ENCODE measurements at places on chromosomes 7 and 10.

DNA sequence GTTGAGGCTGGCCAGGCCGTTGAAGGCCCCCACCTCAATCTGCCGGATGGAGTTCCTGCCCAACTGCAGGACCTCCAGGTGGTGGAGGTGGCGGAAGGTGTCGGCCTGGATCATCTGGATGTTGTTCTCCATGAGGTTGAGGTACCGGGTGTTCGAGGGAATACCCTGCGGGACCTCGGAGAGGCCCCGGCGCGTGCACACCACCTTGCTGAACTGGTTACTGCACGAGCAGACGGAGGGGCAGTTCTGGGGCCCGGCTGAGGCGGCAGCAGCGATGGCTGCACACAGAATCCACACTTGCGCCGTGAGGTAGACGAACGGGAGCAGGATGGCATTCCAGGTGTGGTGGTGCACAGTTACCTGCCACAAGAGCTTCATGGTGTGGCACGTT, 979 bp downstream of the LRRC4 start:
- no peak for ATAC-seq

- ATAC-seq: no peak
Measured at GRCh38 chr10:53904506-53905241, 896.4 kb downstream of the PCDH15 start.

GRCh38 chr10:22610610-22611009, 103.8 kb downstream of the PIP4K2A start:
- ATAC-seq: no peak

DNA sequence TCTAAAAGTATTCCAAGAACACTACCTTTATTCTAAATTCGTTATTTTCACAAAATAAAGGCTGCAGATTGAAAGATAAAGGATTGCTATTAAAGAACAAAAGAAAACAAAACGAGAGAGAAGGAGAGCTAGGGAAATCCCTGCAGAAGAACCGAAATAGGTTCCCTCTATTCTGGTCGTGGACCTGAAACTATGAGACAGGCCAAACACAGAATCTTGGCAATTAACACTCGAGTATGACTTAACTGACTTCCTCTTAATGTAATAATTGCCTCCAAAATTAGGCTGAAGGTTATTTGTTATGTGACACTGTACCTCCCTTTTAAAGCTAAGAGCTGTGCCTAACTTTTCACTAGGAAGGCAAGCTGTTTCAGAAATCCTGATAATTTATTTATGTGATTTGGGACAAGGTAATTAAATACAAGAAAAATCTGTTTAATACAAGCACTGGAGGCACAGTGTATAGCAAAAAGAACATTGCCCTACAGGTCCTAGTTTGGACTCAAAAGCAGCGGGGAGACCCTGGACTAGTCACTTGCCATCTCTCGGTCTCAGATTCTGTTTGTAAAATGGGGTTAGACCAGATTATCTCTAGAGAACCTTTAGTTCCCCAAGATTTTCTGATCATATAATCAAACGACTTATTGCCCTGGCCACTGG, 11.6 kb downstream of the NAMPT start:
- ATAC-seq: no peak

- ATAC-seq: no peak
Measured at GRCh38 chr7:36165059-36165458, 12.0 kb downstream of the EEPD1 start.

DNA sequence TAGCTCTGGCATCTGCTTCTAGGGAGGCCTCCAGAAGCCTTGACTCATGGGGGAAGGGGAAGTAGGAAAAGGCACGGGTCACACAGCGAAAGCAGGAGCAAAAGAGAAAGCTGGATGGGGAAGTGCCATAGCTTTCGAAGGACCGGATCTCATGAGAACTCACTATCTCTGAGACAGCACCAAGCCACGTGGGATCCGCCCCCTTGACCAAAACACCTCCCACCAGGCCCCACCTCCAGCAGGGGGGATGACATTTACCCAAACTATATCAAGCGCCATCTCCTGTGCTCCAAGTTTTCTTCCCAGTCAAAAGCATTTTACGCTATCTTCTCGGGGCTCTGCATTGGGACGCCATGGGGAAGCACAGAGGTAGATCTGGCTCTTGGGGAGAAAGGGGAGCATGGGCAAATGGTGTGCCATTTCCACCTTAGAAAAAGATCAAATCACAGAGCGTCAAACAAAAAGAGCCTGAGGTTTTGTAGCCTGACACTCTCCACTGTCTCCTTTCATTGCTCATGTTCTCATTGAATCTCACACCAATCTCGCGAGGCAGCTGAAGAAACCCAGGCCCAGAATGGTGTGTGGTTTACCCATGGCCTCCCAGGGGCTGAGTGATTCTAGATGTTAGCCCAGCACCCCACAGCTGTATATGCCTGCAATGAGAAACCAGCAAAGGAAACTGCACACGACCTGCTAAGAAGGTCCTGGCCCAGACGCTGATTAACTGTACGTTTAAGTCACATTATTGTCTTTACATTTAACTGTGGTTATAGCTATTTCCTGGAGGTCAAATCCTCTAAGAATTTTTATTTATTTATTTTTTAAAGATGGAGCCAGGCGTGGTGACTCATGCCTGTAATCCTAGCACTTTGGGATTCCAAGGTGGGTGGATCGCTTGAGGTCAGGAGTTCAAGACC, 8.1 kb upstream of the OLAH start:
- no peak for ATAC-seq

- ATAC-seq: no peak
Measured at GRCh38 chr7:69363136-69363535, 235.1 kb upstream of the AUTS2 start.

Measured in activated CD4-positive, CD25-positive, alpha-beta regulatory T cell treated with anti-CD3 and anti-CD28 coated beads, Interleukin-2, amount 50 U/mL, for 24 hours (primary cell).